Activated CD8-positive, alpha-beta memory T cell treated with anti-CD3 and anti-CD28 coated beads for 1 hour (primary cell): ENCODE measurements at places on chromosomes 3 and 15.

- no peak for DNase-seq
Measured at GRCh38 chr15:70269311-70269911, 171.7 kb upstream of the TLE3 start.

- no peak for DNase-seq
Measured at GRCh38 chr3:10397879-10398278, 77.0 kb upstream of the SEC13 start.

- no peak for DNase-seq
Measured at GRCh38 chr3:40930131-40930538, 269.2 kb upstream of the CTNNB1 start.

GRCh38 chr15:81265256-81265943, 58.5 kb downstream of the STARD5 start:
- DNase-seq, result no peak

GRCh38 chr3:129961141-129961541, 13.4 kb upstream of the TRH start:
- no peak for DNase-seq

GRCh38 chr3:77354958-77355357, 315.1 kb downstream of the ROBO2 start:
- no peak for DNase-seq

- DNase-seq, result no peak
Measured at GRCh38 chr3:72591522-72592421, 256.5 kb downstream of the SHQ1 start.

DNA sequence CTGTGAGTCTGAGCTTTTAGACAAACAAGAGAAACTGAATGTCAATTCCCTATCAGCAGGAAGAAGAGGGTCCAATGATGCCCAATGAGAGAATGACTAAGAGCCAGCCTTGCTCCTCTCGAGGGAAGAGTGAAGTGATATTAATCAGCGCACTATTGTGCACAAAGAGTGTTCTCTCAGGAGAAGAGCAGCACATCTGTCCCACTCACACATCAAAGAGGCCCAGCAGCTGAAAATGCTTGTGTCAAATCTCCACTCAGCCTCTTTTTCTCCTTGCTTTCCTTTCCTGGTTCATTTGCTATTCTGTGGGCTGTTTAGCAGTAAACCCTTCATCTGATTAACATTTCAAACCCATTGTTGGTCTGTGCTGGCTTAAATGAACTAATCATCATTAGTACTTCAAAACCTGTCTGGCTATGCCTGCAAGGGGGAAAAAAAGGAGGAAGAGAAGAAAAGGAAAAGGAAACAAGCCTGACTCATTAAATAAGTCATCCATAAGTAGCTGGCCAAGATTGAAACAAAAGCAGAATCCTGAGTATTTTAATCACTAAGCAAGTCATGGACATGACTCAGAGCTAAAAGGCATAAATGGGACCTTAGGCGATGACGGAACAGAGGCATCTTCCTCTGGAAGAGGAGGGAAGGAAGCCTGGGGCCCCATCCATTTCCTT, 912.7 kb downstream of the TUSC7 start:
- no peak for DNase-seq

GRCh38 chr3:195918176-195918575, 9.8 kb upstream of the TNK2 start:
- DNase-seq, result no peak

DNA sequence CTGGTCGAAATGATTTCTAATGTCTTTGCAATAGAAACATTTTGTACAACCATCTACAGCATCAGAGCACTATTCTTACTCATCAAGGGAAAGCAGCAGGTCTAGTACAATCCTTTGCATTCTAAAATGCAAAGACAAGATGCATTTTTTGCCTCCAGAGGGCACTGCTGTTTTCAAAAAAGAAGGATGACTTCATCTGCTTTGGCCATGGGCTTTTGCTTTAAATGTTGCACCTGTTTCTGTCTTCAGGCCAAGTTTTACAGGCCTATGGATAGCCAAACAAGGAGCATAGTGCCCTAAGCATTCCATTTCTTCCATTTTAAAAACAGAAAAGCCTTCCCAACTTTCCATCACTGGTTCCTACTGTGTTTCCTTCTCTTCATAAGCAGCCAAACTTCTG, 3.4 kb downstream of the PARP9 start:
- DNase-seq, result no peak

DNA sequence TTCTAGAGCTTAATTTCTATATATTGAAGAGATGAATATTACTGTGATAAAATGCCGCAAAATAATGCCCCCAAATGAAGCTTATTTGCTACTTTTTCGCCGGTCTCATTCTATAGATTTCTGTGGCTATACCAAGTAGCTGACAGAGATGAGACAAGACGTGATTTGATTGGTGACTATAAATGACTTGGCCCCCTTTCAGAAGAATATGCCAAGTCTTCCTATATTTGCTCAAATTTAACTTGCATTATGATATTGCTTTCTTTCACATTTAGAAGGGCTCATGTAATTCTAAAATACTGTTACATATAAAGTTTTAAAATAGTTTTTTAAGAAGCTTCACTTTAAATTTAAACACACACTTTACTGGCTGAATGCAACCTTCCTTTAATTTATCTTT, 180.1 kb downstream of the SUCLG2 start:
- DNase-seq, result no peak

GRCh38 chr3:182527745-182528144, 265.6 kb upstream of the ATP11B start:
- no peak for DNase-seq

GRCh38 chr3:36926292-36926897, 18.5 kb downstream of the TRANK1 start:
- no peak for DNase-seq

- no peak for DNase-seq
Measured at GRCh38 chr15:88267720-88268119, 11.2 kb upstream of the NTRK3 start.

GRCh38 chr3:50519471-50520089, 16.1 kb upstream of the CACNA2D2 start:
- DNase-seq, result peak; percentile 58

- DNase-seq, result no peak
Measured at GRCh38 chr3:124748560-124749198, 18.4 kb downstream of the UMPS start.

DNA sequence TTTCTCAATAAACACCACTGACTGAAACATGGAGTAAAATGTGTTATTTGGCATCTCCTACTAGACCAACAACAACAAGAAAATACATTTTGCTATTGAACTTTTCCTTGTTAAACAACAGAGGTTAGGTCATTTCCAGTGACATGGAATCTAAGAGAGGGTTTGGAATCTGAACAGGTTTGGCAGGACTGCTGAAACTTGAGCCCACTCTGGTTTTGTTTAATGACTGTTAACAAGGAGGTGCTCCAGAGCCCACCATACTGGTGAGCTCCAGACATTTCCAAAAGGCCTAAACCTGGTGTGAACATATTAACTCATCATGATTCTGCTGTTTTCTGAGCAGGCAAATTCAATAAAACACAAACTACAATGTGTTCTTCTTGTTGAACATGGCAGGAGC, 330.7 kb upstream of the TRIM42 start:
- DNase-seq, result no peak

DNA sequence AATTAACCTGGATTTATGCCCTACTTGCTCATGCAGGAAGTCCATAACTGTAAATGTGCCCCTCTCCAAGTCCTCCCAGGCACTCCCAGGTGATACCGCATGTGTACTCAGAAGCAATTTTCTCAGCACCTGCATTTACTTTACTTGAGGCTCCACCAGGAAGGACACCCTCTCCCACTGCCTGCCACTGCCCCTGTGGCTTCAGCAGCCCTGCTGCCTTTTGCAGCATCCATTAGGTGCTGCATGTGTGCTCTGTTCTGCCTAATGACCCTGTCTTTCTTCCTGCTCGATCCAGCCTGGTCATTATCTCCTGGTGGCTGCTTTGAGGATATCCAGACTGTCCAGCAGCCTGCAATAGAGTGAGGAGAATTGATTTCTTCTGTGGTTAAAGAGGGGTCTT, 107.6 kb upstream of the SEMA6D start:
- no peak for DNase-seq

- no peak for DNase-seq
Measured at GRCh38 chr3:175805825-175806224, 946.7 kb downstream of the NAALADL2 start.

- no peak for DNase-seq
Measured at GRCh38 chr3:144770281-144770680, 798.7 kb downstream of the DIPK2A start.

DNA sequence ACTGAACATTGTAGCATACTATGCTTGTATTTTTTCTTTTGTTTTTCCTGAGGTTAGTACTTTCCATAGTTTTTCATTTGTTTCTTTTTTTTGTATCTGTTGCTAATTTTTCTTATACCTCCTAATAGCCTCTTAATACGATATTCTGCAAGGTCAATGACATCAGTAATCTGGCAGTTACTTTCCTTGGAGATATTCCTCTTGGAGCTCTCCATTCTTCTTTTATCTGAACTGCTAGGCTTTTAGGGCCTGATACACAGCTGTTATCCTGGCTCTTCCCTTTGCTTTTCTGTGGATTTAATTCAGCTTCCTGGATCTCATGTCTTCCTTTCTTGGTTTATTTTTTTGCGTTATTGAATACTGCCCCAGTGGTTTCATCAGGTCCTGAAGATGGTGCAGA, 12.9 kb downstream of the ALPK3 start:
- no peak for DNase-seq

DNA sequence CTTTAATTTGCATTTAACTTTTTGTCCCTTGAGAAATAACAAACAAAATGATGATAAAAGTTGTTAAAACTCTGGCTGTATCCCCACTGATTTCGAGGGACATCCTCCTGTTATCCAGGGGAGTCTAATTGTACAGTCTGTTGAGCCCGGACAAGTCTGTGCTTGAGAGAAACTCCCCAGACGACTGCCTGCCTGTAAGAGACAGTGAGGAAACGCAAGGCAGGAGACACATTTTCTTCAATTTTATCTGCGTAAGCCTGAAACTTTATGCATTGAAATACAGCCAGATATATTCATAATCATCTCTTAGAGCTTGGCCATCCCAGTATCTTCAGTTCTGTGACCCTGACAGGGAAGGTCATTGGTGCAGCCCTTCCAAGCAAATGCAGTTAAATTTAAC, 97.7 kb downstream of the ROBO2 start:
- no peak for DNase-seq

- no peak for DNase-seq
Measured at GRCh38 chr3:70603103-70603502, 290.7 kb upstream of the MDFIC2 start.

GRCh38 chr3:9238721-9239295, 10.6 kb downstream of the SRGAP3 start:
- DNase-seq, result no peak

- DNase-seq, result no peak
Measured at GRCh38 chr3:65788461-65788860, 250.3 kb downstream of the MAGI1 start.

GRCh38 chr3:115071601-115072000, 75.5 kb downstream of the ZBTB20 start:
- no peak for DNase-seq

- no peak for DNase-seq
Measured at GRCh38 chr3:11779626-11780025, 67.1 kb downstream of the TAMM41 start.

DNA sequence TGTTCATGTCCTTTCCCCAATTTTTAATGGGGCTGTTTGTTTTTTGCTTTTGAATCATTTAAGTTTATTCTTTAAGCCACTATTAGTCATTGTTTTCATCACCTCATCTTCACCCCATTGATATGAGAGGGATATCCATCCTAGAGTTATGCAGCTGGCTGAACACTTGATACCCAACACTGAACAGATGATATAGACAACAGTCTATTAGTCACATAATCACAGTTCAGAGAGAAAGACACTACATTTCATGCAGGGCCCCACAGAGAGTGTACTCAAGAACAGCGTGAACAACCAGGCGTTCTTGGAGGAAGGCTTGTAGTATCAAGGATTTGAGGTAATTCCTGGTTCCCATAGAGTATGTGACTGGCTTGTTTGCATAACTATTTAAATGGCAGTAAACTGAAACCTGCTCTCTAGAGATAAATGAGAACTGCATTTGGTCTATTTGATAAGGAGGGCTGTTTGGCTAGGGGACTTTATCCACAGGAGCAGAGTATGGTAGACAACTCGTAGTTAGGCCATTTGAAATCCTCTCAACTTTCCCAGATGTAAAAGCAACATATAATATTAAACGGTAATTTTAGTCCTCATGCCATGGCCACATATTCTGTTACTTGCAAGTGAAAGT, 618.7 kb downstream of the SI start:
- no peak for DNase-seq

GRCh38 chr3:11929531-11929930, 74.7 kb upstream of the SYN2 start:
- DNase-seq, result no peak

DNA sequence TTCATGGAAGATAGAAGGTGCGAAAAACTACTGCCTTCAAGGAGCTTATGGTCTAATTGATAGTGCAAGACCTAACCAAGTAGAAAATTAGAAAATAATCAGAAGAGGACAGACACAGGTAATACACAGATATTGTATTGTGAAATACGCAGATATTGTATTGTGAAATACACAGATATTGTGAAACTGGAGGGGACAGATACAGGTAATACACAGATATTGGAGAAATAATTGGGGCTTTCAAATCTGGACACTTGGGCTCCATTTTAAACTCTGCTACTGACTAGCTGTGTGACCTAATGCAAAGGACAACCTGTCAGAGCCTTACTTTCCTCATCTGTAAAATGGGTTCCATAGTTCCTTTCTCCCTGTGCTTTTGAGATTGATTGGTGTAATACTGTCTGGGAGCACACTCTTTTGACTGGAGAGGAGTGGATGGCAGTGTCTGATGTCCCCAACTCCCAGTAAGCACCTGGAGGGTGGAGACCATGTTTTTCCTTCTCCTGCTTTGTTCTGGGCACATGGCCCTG, 272.8 kb downstream of the TLE3 start:
- DNase-seq, result no peak

GRCh38 chr3:72889310-72890165, 1.7 kb downstream of the GXYLT2 start:
- DNase-seq, result no peak

- DNase-seq, result no peak
Measured at GRCh38 chr15:94079459-94079858, 151.9 kb upstream of the MCTP2 start.

GRCh38 chr15:48406911-48407310, 75.7 kb downstream of the DUT start:
- no peak for DNase-seq

- DNase-seq, result no peak
Measured at GRCh38 chr3:150635526-150635925, 32.4 kb downstream of the SELENOT start.

DNA sequence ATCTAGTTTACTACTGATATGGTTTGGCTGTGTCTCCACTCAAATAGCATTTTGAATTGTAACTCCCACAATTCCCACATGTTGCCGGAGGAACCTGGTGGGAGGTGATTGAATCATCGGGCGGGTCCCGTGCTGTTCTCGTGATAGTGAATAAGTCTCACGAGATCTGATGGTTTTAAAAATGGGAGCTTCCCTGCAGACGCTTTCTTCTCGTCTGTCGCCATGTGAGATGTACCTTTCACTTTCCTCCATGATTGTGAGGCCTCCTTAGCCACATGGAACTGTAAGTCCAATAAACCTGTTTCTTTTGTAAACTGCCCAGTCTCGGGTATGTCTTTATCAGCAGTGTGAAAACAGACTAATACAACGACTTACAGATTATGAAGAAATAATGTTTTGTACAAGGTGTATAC, 35.6 kb upstream of the PYDC2 start:
- DNase-seq, result no peak
